ENCODE measurements at places on chromosomes 3 and 15. TPM values are rescaled to one million over a fixed set of nuclear protein-coding genes. Genes with fewer than 3 reads are reported as not detected.

DNA sequence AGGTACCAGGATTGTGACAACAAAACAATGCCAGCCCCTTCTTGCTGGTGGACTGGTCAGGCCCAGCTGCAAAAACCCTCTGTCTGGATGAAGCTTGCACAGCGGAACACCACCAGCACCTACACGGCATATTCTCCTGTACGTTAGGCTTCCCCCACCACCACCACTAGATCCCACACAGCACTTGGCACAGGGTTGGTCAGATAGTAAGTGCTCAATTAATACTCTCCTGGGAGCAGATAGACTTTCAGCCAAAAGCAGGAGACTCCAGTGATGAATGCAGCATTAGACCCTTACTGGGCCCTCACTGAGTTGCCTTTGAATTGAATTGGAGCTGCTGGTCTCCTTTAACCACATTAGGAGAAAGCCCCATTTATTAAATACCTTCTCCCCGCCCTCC, 97.9 kb downstream of the CPN2 start:
- DNase-seq = no peak

Gene SPRED1
- 29.6 TPM for total RNA-seq

- DNase-seq = no peak
These were observed 380.3 kb downstream of the RSL24D1 start for GRCh38 chr15:54816401-54816800.

DNA sequence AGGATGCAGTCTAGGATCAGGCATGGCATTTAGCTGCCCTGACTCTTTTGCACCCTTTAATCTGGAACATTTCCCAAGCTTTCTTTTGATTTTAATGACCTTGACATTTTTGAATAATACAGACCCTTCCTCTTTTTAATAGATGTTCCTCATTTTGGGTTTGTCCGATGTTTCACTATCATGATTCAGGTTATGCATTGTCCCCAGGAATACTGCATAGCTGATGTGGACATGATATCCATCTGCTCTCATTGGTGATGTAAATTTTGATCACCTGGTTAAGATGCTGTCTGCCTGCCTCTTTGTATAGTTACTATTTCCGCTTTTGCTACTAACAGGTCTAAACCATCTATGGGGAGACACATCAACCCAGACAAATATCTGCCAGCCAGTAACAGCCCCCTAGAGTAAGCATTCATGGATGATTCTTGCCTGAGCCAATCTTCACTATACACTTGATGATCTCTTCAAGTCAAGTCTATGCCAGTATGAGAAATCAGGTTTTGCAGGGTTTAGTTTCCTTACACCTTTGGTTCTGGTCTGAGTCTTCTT, 50.6 kb upstream of the ULK4 start:
- DNase-seq = no peak

- DNase-seq = no peak
These were observed 6.5 kb downstream of the PBRM1 start for GRCh38 chr3:52679199-52679538.

- no peak for DNase-seq
These were observed 3.5 kb upstream of the UBE2E2 start for GRCh38 chr3:23199649-23200048.

- DNase-seq = no peak
These were observed 129.0 kb downstream of the MYLK start for GRCh38 chr3:123755085-123755484.

DNA sequence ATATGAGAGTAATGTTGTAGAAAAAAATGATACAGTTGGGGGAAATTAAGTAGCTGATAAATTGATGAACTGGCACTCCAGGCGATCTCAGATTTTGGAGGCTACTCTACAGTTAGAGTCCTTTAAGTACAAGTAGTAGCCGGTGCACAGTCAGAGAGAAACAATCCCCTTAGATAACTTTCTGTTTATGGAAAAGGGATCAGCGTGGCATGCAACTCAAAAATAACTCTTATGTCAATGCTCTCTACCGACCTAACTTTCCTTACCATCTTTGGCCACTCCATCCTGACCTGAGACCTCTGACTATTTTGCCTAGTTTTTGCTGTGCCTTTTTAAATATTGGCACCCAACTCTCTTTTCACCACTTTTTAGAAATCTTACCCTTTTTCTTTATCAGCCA, 299.6 kb downstream of the UNC13C start:
- no peak for DNase-seq

Gene CCR8
- not detected for total RNA-seq

Gene CCR9
- not detected for total RNA-seq

Gene COL6A5
- not detected for total RNA-seq

DNA sequence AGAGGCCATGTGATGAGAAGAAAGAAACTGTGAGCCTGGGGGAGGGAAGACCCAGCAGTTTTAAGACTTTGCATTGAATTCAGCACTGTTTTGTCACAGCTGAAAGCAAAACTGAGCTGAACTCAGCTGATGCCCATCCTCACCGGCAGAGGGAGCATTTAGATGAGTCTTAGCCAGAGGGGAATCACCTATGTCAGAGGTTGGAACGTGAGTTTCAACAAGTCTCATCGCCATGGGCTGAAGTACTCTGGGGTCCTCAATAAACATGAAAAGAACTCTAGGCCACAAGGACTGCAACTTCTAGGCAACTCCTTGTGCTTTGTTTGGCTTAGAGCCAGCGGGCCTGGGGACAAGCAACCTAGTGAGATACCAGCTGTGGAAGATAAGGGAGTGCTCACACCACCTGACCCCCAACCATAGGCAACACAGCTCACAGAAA, 324.5 kb downstream of the TBL1XR1 start:
- peak; percentile 48 for DNase-seq
